Hematopoietic multipotent progenitor cell treated with erythropoietin and hydrocortisone succinate and interleukin-3 and kit ligand, for 8 days (in vitro differentiated cells): ENCODE measurements at places on chromosomes 3 and 15.

DNA sequence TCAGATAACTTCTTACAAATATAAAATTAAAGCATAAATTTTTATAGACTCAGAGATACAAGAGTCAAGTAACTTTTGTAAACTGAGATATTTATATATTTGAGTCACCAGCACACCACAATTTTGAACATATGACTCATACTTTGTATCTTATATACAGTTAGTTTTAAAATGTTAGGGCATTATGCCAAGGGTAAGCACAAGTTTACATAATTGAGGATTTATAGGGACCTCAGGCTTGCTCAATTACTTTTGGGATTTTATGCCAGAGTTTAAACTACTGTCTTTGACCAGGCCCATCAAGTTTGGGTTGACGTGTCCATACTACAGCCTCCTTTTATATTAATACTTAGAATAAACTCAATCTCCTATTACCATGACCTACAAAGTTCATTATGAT lies 7.4 kb upstream of the FGF7 start:
- DNase-seq = no peak

DNA sequence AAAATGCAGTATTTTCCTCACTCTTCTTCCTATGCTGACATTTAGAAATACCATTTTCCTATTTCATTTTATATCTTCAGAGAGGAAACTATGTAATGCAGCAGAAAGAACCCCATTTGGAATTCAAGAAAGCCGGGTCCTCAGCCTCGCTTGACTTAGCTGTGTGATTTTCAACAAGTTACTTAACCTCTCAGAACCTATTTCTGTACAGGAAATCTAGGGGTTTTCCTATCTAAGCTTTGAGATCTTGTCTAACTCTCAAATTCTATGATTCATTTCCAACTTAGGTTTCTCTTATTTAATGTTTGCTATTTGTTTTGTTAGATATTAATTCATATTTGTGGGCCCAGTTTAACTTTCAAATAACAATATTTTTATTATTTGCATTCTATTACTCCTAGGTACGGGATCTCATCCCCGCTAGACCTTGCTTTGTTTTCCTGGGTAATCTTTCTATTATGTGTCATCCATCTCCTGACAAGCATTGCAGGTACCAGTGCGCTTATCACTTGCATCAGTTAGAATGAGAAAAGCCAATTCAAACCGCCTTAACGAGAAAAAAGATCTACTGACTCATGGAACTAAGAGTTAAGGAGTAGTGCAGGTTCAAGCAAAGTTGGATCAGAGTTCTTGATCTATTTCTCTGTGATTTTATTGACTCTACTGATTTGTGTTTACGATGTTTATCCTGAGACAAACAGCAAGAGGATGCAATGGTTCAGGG lies 70.6 kb upstream of the BHLHE40 start:
- DNase-seq = no peak

GRCh38 chr3:124498891-124499290 lies 231.4 kb upstream of the UMPS start:
- DNase-seq = no peak

DNA sequence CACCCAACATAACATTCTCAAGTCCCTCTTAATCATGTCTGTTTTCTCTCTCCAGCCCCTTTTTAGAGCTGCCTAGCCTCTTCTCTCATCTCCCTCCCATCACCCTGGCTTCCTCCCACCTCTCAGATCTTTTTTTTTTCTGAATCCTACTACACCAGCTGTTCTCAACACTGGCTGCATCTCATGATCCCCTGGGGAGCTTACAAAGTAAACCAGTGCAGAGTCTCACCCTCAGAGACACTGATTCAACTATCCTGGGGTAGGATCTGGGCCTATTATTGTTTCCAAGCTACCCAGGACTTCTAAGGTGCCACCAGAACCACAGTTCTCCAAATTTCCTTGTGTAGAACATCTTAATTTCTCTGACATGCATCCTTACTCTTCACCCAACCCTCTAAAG lies 50.3 kb upstream of the ACAN start:
- DNase-seq = no peak

DNA sequence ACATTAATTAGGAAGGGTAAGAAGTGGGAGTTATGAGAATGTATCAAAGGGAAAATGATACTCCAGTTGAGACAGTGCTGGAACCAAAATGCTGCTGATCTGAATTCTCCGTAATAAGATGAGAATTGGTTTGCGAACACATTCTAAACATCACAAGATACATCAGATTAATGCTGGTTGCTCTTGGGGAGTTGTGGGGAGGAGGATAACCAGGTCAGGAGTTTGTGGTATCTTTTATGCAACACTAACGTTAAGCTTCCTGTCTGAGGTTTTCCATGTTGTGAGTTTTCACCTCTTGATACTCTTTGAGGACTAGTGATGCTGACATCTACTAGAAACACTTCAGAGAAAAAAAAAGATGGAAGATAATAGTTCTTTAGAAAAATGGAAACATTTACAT lies 47.2 kb downstream of the PPARG start:
- DNase-seq = no peak

DNA sequence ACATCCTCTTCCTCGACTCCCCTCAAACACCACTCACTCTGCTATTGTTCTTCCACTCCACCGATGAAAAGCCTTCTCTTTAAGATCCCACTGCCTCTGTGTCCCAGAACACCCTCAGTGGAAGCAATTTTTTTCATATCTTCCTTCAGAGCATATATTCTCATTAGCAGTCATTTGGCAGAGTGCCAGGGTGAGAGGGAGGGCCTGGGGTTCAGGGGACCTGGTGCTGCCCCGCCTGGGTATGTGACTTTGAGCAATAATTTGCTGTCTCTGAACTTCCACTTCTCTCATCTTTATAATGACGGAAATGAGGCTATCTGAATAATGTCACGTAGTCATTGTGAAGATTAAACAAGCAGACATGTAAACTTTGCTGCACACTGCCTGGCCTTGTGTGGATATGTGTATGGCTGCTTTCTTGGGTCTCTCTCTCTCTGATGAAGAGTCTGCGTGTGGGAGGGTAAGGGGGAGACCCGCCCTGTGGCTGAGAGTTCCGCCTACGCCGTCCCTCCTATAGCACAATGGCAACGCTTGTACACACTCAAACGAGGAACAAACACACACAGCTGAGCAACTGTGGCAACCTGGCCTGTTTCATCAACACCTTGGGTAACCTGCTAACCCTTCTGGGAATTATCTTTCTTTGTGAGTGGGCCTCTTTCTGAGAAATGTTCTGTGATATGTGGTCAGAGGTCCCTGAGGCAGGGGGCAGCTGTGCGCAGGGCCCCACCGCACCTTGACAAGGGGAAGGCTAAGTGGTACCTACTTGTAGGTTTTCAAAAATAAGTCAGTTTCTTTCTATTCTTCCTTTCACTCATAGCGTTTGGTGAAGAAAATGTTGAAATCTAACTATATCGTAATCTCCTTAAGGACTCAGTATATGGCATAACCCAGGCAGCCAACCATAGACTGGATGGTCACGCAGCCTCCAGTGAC lies 369.8 kb downstream of the SV2B start:
- peak; percentile 77 for DNase-seq
